Dorsolateral prefrontal cortex (tissue), 122 donors: ENCODE measurements at places on chromosomes 1 and 21.

DNA sequence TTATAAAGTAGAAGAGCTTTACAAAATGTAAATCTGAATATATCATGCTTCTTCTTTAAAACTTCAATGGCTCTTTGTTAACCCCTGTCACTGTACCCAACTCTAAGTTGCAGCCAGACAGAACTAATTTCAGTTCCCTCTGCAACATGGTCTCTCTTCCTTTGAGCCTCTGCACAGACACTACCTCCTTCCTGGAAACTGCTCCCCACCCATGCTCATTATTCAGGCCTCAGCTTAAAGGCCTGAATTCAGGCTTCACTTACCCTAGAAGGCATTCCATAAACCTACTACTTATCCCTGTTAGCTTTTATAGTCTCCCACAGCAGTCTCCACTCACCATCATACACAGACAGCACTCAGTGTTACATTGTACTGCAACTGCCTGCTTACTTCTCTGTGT lies 2.6 kb upstream of the EEIG2 start:
- no peak for DNase-seq

GRCh38 chr1:157932069-157932468 lies 61.4 kb upstream of the KIRREL1 start:
- no peak for DNase-seq

DNA sequence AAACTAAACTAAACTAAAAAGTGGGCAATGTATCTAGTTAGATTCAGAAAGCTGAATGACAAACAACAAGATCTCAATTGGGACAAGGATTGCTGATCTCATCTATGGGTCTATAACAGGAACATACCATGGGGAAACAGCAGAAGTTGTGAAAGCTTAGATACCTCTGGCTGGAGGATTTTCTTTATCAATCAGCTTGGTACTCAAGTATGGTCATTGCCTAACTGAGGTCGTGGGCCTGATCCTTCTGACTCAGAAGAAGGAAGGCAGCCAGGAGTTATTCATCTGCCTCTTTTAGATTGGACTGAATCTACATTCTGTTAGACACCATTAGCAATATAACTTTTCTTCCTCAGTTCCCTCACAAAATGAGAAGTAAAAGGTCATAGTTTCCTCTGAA lies 39.7 kb downstream of the DNTTIP2 start:
- no peak for DNase-seq

DNA sequence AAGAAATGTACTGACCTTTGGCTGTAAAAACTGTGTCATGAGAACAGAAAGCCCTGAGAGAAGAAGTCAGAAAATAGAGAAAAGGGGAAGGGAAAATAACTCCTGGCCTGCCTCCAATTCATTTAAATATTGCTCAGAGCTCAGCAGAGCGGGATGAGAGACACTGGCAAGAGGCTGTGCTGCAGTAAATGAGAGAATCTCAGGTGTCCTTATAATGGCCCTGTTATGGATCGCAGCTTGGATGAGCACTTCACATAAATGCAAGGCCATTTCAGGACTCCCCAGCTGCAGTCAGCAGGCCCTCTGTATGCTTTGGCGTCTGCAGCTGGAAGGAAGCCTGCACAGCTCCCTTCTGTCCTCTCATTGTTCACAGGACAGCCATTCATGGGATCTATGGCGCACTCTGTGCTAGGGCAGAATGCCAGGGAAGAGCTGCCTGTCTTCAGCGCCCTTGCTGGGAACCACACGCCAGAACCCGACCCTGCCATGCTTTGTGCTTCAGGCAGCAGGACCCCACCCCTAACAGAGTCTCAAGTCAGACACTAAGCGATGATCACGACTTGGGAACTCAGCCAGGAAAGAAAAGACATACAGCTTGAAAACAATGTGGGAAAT lies 20.7 kb upstream of the ABCB10 start:
- peak; percentile 91 for DNase-seq

- peak; percentile 15 for DNase-seq
Measured at GRCh38 chr1:157505481-157506272, 46.6 kb downstream of the FCRL5 start.

GRCh38 chr1:28537457-28538199 lies 15.3 kb upstream of the TRNAU1AP start:
- peak; percentile 65 for DNase-seq

DNA sequence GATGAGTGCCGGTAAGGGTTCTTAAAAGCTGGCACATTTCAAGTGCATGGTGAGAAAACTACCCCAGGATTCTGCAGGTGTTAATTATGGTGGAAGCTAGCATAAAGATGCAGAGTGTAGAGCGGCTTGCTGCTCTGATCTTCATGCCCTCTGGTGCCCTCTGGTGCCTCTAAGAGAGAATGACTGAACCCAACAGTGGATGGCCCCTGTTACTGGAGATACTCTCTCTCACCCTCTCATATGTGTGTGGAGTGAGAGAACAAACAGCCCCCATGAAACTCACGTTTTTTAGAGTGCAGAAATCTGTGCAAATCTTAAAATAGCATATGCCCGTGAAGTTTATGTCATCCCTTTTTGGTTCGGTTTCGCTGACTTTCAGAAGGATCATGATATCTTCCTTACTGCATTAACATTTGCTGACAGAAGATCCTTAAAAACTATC lies 90.0 kb downstream of the GRIK1 start:
- DNase-seq: no peak

GRCh38 chr1:248842781-248843331 lies 4.8 kb downstream of the ZNF672 start:
- no peak for DNase-seq

DNA sequence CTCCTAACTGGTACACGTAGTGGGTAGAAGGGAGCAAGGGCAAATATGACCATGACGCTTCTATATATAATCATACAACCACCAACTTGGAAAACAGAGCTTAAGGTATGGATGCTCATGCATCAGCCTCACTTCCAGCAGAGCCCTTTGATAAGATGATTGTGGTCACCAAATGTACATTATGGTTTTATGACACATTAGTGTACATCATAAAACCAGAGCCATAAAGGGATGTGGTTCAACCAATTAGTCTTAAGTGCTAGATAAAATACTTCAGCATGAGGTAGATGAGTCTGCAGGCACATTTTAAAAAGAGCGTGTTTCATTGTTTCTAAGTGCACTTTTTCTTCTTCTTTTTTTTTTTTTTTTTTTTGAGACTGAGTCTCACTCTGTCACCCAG lies 43.7 kb downstream of the NIBAN1 start:
- DNase-seq: no peak

DNA sequence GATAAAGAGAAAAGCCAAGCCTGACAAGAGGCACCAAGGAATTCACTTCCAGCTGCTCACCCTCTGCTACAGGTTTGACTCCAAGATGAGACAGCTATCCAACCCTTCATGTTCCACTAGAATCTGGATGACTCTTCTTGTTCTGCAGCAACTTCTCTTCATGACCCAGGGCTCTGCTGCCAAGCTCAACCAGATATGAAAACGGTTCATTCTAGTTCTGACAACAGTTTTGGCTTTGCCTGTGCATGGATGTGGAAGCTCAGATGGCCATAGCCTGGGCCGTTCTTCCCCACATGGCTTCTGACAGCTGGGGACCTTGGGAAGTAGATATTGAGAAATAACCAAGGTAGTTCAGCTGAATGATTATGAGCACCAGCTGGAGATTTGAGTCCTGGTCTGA lies 13.7 kb downstream of the PI4KB start:
- no peak for DNase-seq

DNA sequence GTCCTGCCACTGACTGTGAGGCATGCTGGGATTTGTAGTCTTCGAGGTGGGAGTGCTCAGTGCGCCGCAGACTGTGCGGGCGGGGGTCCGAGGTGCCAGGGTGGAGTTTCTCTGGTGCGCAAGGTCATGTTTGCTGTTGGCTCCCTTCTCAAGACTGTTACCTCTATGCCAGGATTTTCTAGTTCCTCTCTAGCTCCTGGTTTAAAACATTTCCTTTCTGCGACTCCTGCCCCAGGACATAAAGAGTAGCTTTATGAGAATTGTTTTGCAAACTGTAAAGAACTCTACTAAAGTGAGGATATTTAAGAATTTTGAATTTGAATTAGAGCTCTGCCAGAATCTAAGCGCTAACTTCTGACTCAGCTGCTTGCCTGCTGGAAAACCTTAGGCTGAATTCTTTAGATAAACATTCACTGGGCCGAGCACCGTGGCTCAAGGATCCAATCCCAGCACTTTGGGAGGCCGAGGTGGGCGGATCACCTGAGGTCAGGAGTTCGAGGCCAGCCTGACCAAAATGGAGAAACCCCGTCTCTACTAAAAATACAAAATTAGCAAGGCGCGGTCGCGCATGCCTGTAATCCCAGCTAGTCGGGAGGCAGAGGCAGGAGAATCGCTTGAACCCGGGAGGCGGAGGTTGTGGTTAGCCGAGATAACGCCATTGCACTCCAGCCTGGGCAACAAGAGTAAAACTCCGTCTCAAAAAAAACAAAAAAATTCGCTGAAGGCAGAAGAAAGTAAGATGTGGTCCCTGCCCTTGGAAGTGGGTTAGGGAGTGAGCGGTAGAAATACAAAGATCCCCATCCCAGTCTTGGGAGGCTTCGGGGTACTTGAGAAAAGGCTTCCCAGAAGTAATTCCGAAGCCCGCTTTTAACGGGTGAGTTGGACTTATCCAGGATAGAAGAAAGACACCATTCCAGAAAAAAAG lies 992 bp upstream of the USP48 start:
- no peak for DNase-seq

- no peak for DNase-seq
Measured at GRCh38 chr1:11628767-11629166, 25.5 kb downstream of the FBXO2 start.

DNA sequence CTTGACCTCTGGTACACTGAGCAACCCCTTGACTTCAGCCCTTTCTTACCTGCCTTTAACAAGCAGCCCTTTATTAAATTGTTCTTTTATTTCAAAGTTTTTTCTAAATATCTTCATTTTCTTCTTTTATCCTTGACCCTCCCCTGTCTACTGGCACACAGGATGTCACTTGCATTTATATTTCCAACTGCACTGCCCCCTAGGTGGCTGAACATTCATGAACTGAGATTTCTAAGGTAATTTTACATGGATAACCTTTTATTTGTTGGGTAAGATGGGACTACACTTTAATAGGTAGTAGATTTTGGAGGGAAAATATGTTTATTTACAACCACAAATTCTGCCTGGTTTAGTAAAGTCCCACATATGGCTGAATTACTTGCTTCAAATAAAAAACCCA lies 190.0 kb downstream of the ATP6V1G3 start:
- no peak for DNase-seq

- no peak for DNase-seq
Measured at GRCh38 chr1:54846301-54846700, 40.7 kb downstream of the DHCR24 start.

GRCh38 chr1:179709841-179710329 lies 33.2 kb upstream of the FAM163A start:
- DNase-seq: no peak

DNA sequence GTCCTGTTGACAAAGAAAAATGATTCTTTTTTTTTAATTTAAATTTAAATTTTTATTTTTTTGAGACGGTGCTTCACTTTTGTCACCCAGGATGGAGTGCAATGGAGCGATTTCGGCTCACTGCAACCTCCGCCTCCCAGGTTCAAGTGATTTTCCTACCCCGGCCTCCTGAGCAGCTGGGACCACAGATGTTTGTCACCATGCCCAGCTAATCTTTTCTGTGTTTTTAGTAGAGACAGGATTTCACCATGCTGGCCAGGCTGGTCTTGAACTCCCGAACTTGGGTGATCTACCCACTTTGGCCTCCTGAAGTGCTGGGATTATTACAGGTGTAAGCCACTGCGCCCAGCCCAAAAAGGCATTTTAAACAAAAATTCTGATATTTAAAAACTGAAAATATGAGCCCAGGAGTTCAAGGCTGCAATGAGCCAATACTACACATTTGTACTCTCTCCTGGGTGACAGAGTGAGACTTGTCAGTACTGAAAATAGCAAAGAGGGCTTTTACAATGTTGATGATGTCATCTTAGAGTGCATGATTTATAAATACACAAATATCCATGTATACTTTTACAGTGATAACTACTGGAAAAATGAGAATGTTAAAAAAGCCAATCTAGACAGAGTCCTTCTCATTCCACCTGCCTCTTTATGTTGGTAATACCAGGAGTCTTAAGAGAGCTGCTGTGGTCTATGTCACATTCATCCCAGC lies 56.0 kb upstream of the STUM start:
- no peak for DNase-seq

DNA sequence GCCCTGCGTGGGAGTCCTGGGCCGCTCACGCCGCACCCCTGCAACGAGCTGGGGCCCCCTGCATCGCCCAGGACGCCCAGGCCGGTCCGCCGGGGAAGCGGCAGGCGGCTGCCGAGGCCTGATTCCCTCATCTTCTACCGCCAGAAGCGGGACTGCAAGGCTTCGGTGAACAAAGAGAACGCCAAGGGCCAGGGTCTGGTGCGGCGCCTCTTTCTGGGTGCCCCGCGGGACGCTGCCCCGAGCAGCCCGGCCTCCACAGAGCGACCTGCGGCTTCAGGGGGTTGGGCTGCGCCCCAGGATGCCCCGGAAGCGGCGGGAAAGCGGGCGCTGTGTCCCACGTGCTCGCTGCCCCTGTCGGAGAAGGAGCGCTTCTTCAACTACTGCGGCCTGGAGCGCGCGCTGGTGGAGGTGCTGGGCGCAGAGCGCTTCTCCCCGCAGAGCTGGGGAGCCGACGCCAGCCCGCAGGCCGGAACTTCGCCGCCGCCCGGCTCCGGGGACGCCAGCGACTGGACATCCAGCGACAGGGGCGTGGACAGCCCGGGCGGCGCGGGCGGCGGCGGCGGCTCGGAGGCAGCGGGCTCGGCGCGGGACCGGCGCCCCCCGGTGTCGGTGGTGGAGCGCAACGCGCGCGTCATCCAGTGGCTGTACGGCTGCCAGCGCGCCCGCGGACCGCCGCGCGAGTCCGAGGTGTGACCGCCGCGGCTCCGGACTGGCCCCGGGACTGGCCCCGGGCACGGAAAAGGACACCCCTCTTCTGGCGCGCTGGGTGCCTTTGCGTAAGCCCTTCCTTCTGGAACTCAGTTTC lies 2.7 kb downstream of the FAM110D start:
- no peak for DNase-seq

- DNase-seq: peak; percentile 65
Measured at GRCh38 chr1:67735806-67736627, 51.0 kb downstream of the GADD45A start.

DNA sequence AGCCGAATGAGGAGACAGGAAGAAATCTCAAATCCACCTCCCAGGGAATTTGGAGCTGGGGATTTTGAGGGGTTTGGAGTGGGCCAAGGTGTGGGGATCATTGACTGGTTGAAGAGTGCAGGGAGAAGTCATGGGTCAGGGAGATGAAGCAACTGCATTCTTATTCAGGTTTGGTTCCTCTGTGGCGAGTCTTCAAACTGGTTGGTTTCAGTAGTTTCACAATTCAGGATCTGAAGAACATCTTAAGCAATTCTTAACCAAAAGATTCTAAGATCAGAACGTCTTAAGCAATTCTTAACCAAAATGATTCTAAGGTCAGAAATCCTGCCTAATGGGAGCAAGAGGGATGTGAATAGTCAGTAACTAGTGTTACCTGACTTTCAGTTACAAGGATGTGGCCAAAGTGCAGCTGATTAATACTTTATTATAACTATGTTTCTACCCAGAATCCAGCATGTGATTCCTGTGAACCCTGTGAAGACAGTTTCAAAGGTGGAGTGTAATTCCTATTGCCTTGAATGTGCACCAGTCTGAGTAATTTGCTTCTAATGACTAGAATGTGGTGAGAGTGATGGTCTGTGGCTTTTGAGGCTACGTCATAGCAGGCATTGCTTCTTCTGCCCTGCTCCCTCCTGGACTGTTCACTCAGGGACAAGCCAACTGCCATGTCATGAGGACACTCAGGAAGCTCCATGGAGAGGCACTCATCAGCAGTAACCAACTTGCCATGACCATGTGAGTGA lies 61.2 kb downstream of the OLFML3 start:
- no peak for DNase-seq

- no peak for DNase-seq
Measured at GRCh38 chr1:48617252-48617651, 145.2 kb upstream of the SPATA6 start.
